Activated T-cell treated with anti-CD3 and anti-CD28 coated beads for 4 hours (primary cell): ENCODE measurements at places on chromosomes 13 and 19.

GRCh38 chr13:93283255-93283654, 56.6 kb downstream of the GPC6 start:
- no peak for DNase-seq

DNA sequence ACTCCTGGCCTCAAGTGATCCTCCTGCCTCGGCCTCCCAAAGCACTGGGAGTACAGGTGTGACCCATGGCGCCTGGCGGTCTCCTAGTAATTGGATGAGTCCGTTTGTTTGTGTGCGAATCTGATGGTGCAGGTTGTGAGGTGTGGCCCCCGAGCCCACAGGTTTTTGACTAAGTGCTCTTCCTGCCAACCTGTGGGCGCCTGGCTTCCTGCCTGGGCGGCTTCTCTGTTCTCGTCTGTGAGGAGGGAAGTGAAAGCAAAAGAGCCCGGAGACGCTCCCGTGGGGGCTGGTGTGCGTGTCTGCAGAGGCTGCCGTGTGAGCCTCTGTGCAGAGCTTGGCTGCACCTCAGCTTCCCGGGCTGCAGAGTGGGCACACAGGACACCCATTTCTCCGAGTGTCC, 10.0 kb downstream of the ARHGAP45 start:
- peak; percentile 79 for DNase-seq

DNA sequence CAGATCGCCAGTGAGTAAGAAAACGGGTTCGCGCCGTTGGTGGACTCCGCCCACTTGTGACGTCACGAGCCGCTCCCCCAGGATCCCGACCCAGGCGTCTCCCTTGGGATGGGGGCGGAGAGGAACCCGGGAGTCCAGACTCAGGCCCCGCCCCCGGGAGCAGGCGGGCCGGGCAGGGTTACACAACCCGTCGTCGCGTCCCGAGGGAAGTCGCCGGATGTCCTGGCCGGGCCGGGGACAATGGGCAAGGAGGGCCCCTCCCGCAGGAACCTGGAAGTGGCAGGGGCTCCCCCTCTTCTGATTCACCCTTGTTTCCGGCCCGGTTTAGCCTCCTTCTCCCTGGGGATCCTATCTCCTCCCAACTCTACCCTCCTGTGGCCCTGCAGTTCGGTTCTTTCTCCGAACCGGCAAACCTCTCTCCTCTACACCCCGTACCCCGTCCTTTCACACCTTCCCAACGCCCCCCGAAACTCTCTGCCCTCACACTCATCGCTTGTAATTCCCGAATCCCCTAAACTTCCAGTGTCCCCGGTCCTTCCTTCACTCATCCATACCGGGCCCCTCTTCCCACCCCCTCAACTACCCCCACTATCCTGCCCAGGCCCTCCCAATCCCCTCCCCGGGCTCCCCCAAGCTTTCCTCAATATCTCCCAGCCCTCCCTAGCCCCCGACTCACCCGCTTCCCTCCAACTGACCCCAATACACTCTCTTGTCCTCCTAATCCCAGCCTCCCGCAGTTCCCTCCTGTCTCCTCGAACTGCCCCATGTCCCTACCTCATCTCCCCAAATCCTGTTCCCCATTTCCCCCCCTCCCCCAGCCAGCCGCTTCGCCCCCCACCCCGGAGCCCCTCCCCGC, 20.0 kb upstream of the ERCC1 start:
- no peak for DNase-seq

GRCh38 chr19:50933640-50934039, 19.2 kb downstream of the KLK5 start:
- DNase-seq = no peak

DNA sequence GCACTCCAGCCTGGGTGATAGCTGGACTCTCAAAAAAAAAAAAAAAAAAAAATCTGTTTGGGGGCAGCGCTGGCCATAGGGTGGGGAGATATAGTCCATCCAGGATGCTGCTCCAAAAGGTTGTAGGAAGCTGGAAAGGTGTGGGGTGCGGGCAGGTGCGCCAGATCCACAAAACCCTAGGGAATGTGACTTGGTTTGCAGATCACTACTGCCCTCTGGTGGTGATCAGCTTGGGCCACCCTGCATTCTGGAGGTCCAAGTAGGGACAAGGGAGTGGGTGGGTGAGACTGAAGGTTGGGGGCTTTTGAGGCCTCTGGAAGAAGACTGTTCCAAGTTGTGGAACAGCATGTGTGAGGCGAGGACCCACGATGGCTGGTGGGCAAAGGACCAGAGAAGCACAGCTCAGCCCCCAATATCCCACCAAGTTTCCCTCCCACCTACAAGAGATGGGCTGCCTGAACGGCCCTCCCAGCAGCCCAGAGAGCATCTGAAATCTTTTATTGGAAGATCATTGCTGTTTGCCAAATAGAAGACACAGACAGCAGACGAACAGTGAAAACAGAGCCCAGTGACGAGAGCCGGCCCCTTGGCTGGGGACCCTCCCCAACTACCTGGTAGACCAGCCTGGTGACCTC, 10.4 kb upstream of the TYK2 start:
- DNase-seq = peak; percentile 62

DNA sequence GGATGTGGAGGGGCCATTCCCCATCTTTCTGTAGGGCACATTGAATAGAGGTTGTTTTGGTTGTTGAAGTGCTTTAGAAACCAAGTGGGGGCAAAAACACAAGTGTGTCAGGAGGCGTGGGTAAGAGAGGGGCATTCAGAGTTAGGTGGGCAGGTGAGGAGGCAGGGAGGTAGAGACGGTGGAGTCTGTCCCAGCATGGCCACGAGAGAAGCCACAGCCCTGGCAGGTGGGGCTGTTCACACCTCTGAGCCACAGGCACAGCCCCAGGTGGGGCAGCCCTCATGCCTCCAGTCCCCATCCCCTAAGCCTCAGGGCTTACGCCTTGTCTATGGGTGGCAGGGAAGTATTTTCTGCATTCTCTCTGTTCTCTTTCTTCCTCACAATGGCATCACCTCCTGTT, 43.7 kb downstream of the KCTD15 start:
- no peak for DNase-seq

DNA sequence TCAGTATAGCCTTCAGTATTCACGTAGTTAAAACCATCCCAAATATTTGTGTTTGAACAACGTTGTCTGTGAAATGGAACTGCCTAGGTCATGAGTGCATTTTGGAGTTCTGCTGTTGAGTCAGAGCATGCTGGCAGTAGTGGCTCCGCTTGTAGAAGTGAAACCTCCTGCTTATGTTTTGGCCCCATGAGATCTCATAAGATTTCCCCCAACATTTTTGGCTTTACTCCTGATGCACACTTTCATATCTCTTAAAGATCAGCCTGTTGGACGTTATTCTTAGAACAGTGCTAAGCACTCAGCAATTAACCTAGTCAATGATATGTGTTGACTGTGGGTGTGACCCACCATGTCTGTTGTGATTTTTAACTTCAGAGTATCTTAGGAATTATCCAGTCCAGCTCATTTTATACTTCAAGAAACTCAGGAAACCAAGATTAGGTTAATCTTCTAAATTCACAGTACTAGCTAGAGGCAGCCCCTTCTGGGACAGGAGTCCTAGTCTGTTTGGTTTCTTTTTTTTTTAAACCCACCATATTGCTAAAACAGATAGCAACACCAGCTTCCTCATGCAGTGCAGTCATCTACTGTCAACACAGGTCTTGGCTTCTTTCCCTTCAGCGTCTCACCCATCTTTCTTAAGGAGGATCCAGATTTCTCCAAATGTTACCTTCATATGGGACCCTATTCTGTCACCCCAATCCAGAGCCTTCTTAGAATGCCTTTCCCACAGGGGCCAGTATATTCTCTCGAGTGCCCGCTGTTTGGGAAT, 26.2 kb downstream of the RAP2A start:
- DNase-seq = no peak

DNA sequence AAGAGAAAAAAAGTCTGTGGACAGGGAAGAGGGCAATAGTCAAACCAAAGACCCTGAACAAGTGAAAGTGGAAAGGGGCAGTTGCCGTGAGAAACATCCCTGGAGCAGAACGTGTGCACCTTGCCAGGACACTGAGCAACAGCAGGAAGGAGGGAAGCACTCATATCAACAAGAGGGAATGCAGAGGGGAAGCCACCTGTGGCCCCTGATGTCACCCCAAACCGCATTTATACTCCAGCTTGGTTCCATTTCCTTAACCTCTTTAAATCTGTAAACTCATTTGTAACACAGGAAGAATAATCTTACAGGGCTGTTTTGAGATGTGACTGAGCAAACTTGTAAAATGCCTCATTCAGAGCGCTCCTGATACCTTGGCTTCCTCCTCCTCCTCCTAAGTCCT, 698.8 kb downstream of the DIAPH3 start:
- DNase-seq = no peak

- DNase-seq = no peak
Observed at GRCh38 chr13:19852766-19853165, 10.7 kb downstream of the ZMYM5 start.

- no peak for DNase-seq
Observed at GRCh38 chr13:86383561-86383960, 584.3 kb upstream of the SLITRK6 start.

DNA sequence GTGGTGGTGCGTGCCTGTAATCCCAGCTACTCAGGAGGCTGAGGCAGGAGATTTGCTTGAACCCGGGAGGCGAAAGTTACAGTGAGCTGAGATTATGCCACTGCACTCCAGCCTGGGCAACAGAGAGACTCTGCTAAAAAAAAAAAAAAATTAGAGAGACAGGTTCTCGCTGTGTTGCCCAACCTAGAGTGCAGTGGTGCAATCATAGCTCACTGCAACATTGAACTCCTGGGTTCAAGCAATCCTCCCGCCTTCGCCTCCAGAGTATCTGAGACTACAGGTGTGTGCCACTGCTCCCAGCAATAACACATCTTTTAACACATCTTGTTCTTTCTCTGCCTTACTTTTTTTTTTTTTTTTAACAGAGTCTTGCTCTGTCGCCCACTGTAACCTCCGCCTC, 32.7 kb downstream of the CLEC17A start:
- no peak for DNase-seq

- DNase-seq = no peak
Observed at GRCh38 chr19:46493236-46494145, 2.2 kb downstream of the PNMA8B start.

DNA sequence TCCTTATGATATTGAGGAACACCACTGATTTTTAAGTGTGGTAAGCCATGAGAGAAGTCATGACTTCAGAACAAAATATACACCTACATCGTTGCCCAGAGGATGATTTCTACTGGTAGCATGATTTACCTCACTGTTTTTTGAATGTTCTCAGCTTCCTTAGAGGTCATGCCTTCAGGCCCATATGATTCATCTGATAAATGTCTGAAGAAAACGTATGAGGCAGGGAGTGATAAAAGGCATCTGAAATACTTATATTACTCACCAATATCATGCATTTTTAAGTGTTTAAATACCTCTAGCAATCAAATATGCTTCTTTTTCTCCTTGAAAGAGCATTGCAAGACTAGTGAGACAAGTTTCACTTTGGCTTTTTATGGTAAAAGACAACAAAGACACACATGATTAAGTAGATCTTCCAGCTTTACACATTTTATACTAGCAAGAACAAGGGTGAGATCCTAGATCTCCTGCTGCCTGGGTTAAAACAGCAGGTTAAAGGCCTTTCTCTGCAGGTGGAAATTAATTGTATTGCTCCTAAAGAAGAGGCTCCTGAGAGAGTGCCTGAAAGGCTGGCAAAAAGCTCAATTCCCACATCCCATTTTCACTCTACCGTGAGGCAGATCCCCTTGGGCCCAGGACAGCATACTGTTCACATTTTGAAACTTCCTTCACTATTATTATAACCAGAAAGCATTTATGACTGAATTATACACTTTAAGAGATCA, 432.4 kb downstream of the SLITRK1 start:
- DNase-seq = no peak

DNA sequence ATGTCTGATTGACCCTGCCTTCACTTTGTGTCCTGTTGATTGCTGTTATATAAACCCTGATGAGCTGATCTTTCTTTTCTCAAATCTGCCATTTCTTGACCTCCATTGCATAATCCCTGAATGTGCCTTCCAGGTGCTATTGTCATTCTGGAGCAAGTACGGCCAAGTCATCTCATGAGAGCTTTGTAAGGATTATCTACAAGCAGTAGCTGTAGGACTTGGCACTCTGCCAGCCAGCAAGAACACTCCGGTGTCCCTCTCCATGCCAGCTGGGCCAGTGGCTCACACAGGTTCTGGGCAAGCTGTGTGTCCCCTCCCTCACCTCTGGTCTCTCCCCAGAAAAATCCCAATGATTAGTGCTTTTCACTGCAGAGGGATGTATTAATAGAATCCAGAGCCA, 348.1 kb downstream of the FOXO1 start:
- DNase-seq = no peak

- no peak for DNase-seq
Observed at GRCh38 chr19:16342002-16342715, 17.5 kb downstream of the KLF2 start.

GRCh38 chr19:38721496-38721895, 22.8 kb downstream of the CAPN12 start:
- no peak for DNase-seq

DNA sequence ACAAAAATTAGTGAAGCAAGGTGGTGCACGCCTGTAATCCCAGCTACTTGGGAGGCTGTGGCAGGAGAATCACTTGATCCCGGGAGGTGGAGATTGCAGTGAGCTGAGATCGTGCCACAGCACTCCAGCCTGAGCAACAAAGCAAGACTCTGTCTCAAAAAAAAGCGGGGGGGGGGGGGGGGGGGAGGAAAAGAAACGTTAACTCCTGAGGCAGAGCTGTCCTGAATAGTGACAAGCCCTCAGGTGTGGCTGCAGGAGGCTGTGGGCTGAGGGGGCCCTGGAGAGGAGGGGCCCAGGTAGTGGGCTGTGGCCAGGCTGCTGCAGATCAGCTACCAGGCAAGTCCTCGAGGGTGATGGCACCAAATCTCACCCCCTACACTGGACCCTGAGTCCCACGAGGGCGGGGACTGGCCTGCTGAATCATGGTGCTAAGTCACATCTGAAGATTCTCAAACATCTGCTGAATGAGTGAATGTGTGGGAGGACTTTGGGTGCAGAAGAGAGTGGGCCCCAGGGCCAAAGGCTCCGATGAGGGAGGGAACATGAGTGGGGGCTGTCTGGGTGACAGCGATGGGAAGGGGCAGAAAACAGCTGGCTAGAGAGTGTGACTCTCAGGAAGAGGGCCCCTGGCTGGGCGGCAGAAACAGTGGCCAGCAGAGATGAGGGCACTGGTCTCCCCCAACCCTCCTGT, 24.6 kb upstream of the ATP1A3 start:
- no peak for DNase-seq

DNA sequence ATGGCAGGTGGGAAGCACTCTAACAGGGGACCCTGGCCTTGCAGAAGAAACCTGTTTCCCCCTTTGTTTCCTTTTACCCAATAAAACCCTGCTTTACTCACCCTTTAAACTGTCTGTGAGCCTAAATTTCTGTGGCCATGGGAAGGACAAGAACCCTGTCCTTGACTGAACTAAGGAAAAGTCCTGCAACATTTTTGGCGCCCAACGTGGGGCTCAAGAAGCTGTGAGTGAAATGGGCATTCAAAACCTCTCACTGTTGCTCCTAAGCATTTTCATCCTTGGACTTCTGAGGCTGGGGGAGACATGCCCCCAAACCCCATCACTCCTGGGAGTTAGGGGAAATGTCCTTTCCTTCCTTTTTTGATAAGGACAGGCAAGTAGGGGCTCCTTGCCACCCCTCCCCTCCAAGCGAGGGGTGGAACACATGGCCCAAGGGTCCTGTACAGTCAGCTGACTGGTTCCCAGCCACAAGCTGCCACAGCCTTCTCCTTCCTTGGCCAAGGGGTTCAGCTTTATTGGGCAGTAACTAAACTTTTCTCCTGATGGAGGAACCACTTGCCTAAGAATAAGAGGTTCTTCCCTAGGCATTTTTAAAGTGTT, 381.6 kb downstream of the KLF5 start:
- no peak for DNase-seq
